ENCODE measurements at places on chromosomes 11 and 22. TPM values are rescaled to one million over a fixed set of nuclear protein-coding genes. Genes with fewer than 3 reads are reported as not detected.

Gene KRTAP5-4
- not detected for total RNA-seq

DNA sequence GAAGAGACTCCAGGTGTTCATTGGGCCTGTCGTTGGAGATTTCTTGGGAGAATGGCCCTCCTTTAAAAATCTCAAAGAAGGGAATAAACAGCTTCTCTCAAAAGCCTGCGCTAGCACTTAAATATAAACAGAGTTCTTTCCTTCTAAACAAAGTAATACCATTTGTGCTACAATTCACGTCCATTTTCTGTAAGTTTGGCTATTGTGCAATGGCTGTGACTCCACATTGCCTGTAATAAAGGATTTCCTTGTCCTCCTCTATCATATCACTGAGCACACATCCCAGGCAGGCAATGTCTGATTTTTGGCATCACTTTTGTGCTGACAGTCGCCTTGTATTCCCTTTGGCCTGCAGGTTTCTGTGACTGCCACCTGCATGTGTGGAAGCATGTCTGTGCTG is 4.9 kb upstream of the ADAMTS8 start:
- DNase-seq: no peak

DNA sequence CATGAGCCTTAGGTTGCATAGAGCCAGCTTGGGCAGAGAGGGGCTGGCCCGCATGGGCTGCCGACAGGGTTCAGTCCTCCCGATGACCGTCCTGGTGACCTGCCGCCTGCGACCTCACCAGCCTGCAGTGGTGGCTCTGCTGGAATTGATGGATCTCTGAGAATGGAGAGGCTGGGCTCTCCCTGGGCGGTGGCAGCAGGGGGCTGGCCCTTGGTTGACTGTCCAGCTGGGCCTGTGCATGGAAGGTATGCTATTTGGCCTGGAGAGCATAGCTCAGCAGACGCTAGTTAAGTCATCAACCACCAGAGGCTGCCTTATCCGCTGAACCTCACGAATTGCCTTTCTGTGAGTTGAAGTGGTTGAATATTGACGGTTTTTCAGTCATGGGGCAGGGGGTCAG is 19.7 kb downstream of the GRAMD4 start:
- DNase-seq: no peak

DNA sequence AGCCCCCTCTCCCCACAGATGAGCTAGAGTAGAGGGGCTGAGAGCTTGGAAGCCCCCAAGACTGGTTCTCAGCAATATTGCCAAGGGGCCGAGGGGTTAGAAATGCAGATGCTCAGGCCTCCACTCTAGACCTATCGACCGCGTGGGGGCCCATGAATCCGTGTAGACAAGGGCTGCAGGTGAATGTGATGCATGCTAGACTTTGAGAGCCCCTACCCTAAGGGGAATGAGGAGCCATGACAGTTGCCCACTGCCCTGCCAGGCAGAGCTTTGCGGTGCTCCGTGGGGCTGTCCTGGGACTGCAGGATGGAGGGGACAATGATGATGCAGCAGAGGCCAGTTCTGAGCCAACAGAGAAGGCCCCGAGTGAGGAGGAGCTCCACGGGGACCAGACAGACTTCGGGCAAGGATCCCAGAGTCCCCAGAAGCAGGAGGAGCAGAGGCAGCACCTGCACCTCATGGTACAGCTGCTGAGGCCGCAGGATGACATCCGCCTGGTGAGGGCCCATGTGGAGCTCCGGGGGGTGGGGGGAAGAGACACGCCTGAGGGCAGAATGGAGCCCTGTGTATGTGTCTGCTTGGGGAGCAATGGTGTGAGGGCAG is 1.3 kb downstream of the SSH3 start:
- DNase-seq: no peak

GRCh38 chr11:68843703-68844312 is 2.1 kb upstream of the CPT1A start:
- DNase-seq: no peak

Gene CATSPER1
- total RNA-seq: not detected

DNA sequence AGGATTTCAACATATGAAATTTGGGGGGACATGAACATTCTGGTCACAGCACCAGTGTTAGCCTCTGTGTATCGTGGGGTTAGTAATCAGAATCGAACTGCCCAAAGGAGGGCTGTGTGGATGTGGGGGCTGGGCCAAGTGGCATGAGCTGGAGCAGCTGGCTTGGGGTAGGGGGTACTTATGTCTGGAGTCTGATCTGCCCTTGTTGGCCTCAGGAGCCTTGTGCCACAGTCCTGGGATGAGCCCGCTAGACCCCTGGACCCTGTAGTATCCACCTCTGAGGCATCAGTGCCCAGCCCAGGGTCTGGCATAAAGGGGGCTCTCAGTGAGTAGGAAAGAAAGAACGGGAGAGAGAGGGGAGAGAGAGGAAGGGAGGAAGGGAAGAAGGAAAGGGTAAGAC is 67.3 kb downstream of the LRRC32 start:
- no peak for DNase-seq

GRCh38 chr11:11572386-11572785 is 49.4 kb downstream of the GALNT18 start:
- DNase-seq: no peak

DNA sequence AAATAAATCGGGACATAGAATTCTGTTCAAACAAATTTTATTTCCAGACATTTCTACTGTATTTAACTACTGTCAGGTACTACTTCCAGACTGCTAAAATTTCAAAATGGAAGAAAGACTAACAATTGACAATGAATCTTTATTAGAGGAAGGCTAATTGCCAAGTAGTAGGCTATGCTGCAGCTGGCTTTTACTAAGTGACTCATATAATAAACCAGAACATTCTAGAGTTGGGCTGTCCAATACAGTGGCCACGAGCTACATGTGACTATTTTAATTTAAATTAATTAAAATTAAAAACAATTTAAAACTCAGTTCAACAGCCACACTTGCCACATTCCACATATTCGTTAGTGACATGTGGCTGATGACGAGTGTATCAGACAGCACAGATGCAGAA is 27.6 kb downstream of the CHKA start:
- no peak for DNase-seq

DNA sequence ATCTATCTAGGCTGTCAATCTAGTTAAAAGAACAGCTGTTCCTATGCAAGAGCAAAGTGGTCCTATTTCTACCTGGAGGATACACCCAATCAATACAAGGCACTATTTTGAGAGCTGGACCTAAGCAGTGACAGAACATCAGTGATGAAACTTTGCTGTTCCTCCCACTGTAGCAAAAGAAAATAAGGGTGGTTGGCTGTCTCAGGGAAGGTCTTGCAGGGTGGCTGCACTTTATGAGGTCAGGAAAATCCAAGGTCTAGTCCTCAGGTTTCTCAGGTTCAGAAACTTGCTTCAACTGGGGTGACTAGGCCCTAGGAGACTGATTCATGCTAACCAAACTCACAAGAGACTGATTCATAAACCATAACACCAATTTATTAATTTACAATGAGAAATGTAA is 11.6 kb downstream of the CPSF7 start:
- no peak for DNase-seq

DNA sequence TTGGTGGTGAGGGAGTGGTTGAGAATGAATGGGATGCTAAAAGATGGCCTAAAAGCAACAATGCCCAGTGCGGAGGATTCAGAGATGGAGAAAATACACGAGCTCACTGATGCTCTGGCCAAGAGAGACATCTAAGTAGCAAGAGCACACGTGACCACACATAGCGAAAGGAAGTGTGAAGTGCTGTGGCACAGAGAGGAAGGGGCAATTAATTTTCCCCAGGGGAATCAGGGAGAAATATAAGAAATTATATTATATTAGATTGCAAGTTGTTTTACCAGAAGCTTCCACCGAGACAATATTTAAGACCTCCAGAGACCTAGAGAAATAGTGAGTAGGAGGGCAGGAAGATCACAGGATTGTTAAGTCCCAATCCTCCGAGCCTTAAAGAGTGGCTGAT is 80.6 kb downstream of the RCN1 start:
- no peak for DNase-seq

- DNase-seq: no peak
Measured at GRCh38 chr11:11382858-11383532, 29.9 kb upstream of the CSNK2A3 start.

Gene IFTAP
- total RNA-seq: 47.2 TPM

DNA sequence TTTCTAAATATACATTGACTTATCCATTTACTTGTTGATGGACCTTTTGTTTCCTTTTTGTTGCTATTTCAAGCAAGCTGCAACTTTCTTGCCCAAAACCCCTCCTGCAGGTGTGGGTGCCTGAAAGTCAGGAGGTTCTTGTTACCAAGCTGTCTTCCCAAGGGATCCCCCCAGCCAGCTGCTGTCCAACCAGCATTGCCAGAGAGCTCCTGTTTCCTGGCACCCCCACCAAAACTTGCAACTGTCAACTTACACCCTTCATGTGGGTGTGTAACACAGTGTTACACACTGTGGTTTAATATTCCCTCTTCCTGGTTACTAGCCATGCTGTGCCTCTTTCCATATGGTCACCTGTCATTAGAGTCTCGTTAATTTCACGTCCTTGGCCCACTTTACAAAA is 1.6 kb upstream of the KRTAP5-1 start:
- no peak for DNase-seq

Gene MRGPRE
- total RNA-seq: not detected

GRCh38 chr11:72799441-72799840 is 5.6 kb upstream of the STARD10 start:
- DNase-seq: no peak

Gene LARGE2
- total RNA-seq: 1.3 TPM

GRCh38 chr11:85663080-85663752 is 1.7 kb downstream of the CREBZF start:
- DNase-seq: no peak

DNA sequence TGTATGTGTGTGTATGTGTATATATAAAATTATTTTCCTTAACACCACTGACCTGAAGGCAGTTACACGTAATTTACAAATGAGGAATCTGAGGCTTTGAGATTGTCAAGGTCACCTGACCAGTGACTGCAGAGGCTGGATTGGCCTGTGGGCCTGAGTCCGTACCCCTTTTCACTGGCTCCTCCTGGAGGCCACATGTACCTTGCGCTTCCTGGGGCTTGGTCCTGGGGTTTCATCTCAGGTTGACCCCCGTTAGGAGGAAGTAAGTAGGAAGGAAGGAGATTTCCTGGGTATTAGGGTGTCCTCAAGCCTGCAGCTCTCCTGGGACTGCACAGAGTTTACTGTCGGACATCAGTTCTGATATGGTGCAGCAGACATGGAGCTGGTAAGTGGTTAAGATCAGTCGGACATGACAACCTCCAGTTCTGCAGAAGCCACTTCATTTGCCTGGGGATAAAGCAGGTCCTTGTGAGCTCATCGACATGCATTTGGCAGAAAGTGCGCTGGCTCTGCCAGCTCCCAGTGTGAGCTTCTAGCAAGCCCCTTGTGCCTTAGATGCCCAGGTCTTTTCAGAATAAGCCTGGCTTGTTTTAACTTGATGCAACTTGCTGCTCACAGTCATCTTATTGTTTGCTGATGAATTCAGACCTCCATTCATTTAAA is 36.6 kb downstream of the ST3GAL4 start:
- no peak for DNase-seq

Gene SLC43A3
- 27.3 TPM for total RNA-seq
